ENCODE measurements at places on chromosomes 1 and 21.

DNA sequence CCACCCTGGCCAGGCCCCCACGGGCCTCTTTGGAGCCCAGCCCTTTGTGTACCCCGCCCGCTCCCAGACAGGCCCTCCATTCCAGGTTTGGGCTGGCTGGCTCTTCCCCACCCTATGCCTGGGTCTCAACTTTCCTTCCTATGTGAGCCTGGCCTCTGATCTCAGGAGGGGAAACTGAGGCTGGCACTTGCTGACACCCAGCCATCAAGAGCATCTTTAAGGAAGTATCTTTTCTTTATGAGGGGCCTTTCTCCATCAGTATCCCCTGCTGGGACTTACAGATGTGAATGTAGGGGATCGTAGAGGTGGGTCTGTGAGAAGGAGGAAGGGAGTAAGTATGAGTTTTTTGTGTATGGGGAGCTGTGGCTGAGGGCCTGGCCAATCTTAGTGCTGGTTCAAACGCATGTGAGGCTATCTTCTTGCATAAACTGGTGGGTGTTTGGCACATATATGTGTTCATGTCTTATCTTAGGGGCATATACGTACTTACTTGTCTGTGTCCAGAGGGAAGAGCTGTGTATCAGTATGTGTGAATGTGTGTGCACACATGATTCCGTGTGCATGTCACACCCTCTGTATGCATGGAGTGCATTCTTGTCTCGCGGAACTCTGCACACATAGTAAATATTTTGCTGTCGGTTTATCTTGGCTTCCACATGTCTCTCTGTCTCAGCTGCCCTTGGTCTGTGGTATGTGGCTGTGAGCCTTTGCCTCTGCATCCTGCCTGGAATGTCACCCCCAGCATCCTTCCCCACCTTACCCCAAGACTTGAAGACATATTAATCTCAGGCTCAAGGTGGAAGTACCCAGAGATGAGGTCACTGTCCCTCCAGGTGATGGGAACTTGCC is 5.4 kb downstream of the NECTIN4 start:
- DNase-seq = no peak

- no peak for DNase-seq
These were observed 23.6 kb upstream of the TRIM67 start for GRCh38 chr1:231138236-231138635.

DNA sequence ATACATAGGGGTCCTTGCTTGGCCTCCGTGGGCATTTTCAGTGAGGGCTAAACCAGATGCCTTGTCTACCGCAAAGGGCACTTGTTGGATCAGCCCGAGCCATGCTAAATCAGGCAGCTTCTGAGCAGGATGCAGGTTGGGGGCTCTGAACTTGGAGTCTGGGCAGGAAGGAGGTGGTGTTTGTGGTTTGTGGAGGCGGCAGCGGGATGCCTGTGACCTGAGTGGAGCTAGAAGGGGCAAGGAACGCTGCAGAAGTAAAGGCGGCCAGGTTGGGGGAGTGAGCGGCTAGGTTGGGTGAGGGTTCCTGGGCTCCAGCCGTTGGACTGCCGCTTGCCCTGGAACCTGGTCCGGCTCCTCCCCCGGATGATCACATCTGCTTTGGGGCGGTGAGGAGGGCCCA is 183.9 kb downstream of the CAMTA1 start:
- no peak for DNase-seq

DNA sequence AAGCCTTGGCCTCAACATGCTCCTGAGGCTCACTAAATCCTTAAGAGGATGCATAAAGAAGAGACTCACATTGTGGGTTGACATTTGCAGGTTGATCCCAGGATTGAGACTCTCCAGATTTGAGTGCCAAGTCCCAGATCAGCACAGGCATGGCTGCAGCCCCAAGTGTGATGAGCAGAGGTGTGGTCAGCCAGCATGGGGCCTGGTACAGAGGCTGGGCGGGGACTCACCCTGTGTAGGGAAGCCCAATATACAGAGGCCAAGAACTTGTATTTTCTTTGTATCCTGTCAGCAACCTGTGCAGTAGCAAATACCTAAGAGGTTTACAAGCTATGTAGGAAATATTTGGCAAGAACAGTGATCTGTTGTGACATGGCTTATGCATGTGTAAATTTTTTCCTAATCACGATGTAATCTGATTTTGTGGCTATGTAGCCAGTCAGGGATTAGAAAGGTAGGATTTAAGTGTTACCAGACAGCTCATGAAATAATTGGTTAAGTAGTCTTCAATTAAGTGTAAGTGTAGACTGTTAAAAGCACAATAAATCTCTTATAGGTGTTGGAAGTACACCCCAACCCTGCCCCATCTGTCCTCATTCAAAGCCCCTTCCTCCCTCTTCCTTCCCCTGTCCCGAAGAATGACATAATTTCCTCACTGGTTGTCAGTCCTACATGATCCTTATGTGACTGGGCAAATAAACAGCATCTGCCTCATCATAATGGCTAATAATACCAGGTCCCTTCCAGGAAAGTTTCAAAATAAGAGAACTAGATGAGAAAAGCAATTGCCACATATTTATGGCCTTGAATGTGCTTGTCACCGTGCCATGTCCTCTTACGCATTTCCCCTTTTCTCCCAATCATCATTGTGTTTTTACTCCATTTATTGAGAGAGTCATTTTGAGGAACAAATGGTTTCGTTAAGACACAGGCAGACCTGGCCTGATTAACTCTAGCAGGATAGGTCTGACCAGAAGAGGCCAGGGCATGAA is 120.9 kb downstream of the HLX start:
- no peak for DNase-seq

GRCh38 chr1:228087771-228088251 is 5.3 kb downstream of the ARF1 start:
- DNase-seq = no peak

GRCh38 chr1:86548839-86549238 is 2.0 kb downstream of the CLCA4 start:
- no peak for DNase-seq

DNA sequence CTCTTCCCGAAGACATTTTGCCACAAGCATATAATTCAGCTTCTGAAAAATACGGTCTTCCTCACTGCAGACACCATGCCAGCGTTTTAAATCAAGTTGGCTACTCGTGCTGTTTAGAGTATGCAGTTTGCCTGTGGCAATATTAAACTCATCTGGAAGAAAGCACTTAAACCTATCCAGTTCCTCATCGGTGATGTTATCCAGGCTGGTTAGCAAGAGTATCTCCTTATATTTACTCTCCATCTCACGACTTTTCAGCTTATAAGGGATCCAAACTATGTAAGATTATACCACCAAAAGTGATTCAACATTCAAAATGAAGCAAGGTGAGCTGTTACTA is 9.7 kb upstream of the IFI16 start:
- DNase-seq = no peak

- DNase-seq = no peak
These were observed 27.2 kb upstream of the FAM3B start for GRCh38 chr21:41289431-41289830.

GRCh38 chr1:96355521-96355920 is 366.1 kb upstream of the PTBP2 start:
- DNase-seq = no peak

DNA sequence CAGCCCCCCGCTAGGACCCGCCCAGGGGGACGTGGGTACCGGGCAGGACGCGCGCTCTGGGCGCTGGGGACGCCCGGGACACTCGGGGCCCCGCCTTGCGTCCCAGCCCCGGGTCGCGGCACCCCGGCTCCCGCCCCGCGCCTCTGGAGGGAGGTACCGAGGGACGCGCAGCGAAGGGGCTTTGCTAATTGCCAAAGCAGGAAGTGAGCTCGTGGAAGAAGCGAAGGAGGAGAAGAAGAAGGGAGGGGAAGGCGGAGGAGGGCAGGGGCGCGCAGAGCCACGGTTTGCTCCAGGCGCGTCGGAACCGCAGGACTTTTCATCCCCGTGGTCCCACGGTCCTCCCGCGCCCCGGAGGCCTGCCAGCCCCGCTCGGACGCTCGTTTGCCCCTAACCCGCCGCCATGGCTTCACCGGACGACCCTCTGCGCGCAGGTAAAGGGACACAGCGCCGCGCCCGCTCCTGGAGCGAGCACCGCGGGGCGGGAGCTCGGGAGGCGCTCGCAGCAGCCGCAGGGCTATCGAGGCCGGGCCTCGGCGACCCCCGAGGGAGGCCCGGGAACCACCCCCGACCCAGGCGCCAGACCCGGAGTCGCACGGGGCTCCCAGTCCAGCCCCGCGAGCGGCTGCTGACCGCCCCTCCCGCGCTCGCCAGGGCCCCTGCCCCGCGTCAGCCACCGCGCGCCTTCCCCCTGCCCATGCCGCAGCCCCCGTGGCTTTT is 1.3 kb downstream of the EDARADD start:
- DNase-seq = peak; percentile 17

DNA sequence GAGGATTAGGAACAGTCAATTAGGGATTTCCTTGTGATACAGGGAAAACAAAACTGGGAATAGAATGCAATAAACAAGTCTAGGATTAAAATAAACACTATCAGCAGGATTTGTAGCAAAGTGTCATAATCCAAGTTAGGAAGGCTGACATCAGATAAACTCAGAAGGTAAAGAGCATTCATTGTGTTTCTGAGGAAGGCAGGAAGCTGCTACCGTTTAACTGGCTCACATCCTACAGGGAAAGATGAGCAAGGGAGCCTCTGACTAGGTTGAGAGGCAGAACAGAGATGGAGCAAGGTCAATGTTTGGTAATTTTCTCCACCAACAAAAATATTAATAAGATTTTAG is 124.7 kb downstream of the POU2F1 start:
- DNase-seq = no peak

DNA sequence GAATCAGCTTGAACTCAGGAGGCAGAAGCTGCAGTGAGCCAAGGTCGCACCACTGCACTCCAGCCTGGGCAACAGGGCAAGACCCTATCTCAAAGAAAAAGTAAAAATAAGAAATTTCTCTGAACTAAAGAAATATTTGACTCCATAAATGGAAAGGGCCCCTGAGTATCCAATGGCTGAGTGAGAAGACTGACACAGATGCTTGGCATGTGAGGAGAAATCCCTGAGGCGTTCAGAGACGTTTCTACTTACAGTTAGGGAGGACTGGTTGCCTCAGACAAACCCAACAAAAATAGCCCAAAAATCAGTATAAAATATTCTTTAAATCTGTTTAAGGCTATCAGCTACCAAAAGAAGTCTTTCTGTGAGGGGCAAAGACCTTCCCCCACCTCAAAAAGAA is 3.0 kb upstream of the SUMO3 start:
- DNase-seq = no peak

DNA sequence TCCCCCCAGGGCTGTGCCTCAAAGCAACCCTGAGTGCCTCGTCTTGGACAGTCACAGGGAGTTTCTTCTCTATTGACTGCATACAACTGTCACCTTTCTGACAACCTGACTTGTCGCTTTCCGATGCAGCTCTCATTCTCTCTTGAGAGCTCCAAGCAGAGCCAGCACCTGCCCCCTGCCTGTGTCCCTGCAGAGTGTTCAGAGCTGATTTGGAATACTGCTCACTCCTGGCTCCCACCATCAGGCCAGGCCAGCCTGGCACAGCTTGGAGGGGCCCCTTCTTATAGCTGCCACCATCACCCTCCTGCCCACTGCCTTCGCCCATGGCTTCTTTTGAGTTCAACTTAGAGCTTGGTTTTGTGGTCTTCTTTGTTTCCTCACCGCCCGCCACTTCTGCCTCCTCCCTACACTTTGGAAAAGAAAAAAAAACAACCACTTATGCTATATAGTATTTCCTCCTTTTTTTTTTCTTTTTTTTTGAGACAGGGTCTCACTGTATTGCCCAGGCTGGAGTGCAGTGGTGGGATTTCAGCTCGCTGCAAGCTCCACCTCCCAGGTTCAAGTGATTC is 12.3 kb downstream of the NCF2 start:
- no peak for DNase-seq
